ENCODE measurements at places on chromosomes 5 and 9.
A peak's percentile ranks its signal among the peaks of the same experiment; 100 is the strongest.

- peak; percentile 3 for DNase-seq
These were observed 159.5 kb upstream of the MAST4 start for GRCh38 chr5:66436721-66437120.

- no peak for DNase-seq
These were observed 26.7 kb upstream of the IZUMO3 start for GRCh38 chr9:24572406-24572805.

DNA sequence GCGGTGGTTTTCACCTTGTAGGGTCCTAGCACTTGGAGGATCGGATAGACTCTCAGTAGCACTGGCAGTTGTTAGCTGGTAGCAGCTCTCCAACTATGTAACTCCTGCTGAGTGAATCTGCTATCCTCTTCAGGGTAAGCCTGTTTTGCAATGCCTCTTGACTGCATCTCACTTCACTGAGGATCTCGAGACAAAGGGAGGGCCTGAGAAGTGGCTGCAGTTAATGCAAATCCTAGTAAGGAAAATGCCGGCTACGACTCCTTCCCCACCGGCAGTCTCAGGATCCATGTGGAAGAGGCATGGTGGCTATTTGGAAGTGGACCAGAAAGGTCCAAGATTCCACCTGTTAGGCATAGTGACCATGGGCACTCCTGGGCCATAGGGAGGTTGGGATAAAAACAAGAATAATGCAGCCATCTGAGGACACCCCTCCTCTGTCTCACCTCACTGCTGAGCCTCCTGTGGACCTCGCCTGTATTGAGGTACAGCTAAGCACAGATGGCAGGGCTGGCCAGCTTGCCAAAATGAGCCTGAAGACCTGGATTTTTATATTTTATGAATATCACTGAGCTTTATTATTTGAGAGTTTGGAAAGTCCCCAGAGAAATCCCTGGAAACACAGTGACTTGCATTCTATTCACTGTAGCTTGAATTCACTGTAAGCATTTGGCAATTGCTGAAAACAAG lies 146.0 kb downstream of the LIFR start:
- no peak for DNase-seq

DNA sequence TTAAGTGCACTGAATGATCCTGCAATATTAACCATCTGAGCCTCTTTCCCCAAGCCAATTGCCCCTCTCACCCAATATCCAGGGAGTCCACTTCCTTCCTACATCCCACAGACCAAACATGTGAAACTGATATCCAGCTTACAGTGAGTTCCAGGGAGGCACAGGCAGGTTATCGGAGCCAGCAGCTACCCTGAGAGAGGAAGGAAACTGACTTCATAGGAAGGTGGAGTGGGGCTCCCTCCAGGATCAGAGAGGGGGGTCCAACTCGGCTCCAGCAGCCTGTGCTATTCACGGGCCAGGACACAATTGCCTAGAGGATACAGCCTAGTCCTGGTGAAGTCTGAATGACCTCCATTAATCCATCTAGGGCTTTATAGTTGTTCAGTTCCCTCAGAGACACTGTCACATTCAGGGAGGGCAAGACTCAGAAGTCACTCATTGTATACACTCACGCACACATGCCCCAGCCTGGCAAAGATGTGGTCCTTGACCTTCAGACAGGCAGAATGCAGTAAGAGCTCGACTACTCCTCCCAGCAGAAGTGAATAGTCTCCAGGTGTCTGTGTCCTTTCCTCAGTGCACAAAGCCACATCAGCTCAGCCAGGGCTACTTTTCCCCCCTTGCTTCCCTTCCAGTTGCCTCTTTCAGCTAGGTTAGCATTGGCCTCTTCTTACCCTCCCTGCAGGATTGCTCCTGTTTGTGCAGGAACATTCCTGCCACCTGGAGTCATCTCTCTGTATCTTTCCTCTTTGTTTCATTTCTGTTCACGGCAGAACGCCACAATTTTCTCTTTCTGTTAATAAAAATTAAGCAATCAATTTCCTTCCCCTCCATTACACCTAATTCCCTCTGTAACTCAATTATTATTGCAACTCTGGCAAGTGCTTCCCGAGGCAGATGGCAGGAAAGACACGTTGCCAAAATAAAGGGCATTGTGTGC lies 501.7 kb downstream of the ARHGEF28 start:
- DNase-seq, result no peak

DNA sequence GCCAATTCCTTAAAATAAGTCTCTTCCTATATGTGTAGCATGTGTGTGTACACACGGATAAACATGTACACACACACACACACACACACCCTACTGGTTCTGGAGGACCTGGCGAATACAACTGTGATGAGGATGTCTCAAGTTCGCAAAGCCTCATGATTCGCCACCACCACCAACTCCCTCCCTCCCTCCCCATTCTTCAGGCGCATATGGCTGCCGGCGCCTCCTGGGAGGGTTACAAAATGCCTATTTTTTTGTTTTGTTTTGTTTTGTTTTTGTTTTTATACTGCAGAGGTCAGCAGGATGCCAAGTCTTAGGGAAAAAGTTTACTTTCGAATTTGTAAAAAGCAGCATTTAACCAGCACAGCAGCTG lies 88.0 kb downstream of the DAP start:
- no peak for DNase-seq

DNA sequence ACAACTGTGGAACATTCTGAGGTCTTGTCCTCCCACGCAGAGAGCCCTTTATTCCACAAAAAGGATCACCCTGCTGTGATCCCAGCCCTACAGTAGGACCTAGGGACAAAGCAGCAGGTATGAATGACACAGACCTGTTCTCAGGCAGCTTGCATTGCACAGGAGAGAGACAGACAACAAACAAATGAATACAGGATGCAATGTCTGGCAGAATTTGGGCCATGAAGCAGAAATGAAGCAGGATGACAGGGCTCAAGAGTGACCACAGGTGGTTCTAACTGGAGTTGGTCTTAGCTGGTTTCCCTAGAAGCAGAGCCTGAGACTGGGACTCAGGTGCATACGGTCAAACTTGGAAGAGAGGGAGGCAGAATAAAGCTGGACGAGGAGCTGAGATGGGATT lies 388.8 kb downstream of the CDK5RAP2 start:
- DNase-seq, result no peak

- no peak for DNase-seq
These were observed 15.2 kb downstream of the CTXN3 start for GRCh38 chr5:127664093-127664492.

GRCh38 chr5:122909470-122910100 lies 64.2 kb downstream of the SNX24 start:
- DNase-seq, result no peak

DNA sequence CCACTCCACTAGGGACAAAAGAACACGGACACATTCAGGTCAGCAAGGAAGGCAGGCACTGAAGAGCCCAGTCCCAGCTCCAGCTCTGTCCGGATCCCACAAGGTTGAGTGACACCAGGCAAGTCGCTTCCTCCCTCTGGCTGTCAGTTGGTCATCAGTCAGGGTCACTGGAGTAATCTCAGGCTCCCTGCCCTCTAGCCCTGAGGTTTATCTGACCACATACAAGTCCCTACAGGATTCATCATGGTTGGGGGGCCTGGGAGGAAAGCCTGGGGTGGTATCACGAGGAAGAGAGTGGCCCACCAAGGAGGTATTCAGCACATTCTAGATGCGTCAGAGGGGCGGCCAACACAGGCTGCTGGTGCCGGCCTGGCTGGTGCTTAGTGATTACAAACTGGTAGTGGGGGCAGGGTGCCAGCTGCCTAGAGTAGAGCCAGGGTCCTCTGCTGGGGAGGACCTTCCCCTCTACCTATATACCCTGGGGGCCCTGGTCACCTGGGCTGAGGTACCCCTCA lies 81.5 kb downstream of the SHB start:
- DNase-seq, result no peak

GRCh38 chr9:127411122-127411521 lies 13.1 kb upstream of the ZNF79 start:
- DNase-seq, result no peak

DNA sequence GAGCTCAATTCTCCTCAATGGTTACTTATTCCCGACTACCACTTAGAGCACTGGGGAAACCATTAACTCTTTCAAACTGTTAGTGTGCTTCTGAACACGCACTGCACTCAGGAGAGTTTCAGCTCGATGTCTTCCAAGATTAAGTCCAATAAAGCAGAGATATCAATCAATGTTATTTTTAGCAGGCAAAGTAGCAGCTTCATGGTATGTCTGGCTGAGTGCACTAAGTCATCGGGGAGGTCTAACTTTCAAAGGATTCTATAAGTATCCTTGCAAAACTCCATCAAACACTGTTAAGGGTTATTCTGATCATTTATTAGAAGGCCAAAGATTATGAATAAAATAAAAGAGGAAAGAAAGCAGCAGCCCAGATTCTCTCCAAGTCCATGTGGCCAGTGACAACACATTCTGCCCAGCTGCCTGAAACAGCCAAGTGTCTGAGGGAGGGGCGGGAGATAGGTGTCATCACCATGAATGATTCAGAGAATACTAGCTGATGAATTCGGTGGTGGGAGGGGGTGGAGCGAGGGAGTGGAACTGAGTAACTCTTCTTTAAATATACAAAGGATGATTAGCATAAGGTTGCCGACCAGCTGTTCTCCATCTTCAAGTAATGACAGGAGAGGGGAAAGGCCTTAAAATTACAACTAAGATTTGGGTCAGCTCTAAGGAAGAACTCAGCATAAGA lies 21.3 kb downstream of the NREP start:
- peak; percentile 62 for DNase-seq

GRCh38 chr9:121906074-121906870 lies 186.8 kb downstream of the TTLL11 start:
- DNase-seq, result no peak

DNA sequence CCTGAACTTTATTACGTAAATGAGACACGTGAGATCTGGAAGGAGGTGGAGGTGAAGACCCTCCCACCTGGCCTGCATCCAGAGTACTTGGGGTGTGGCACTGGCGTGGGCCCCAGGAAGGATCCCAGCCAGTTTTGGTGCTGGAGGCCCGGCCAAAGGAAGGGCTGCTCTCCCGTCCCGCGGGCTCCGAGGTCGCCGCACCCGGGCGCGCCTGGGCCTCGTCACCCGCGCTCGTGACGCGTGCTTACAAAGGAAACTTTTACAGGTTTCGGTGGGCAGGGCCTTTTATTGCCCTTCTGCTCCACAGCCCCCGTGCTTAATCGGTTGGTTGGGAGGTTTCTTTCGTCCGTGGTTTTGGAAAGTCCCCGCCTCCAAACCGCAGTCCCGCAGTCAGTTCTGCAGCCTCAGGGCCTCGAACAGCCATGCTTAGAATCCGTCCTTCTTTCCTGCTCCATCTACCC lies 29.2 kb downstream of the CDKN2A start:
- DNase-seq, result peak; percentile 74

DNA sequence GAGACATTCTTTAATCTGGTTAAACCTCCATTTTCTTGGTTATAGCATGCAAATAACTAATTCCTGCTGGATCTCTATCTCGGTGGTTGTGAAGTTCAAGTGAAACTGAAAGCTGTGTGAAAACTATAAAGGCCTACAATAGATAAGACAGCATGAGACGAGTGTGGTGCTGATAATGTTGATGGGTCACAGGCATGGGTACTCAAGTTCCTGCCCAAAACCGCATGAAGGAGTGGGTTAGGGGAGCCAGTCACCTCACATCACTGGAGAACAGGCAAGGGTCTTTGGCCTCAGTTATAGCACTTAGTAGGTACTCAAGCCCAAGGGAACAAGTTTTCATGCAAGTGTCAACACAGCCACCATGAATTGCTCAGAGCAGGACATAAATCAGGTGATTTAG lies 16.7 kb downstream of the HMHB1 start:
- DNase-seq, result peak; percentile 16

- peak; percentile 51 for DNase-seq
These were observed 37.3 kb downstream of the SEC61B start for GRCh38 chr9:99259231-99259918.

DNA sequence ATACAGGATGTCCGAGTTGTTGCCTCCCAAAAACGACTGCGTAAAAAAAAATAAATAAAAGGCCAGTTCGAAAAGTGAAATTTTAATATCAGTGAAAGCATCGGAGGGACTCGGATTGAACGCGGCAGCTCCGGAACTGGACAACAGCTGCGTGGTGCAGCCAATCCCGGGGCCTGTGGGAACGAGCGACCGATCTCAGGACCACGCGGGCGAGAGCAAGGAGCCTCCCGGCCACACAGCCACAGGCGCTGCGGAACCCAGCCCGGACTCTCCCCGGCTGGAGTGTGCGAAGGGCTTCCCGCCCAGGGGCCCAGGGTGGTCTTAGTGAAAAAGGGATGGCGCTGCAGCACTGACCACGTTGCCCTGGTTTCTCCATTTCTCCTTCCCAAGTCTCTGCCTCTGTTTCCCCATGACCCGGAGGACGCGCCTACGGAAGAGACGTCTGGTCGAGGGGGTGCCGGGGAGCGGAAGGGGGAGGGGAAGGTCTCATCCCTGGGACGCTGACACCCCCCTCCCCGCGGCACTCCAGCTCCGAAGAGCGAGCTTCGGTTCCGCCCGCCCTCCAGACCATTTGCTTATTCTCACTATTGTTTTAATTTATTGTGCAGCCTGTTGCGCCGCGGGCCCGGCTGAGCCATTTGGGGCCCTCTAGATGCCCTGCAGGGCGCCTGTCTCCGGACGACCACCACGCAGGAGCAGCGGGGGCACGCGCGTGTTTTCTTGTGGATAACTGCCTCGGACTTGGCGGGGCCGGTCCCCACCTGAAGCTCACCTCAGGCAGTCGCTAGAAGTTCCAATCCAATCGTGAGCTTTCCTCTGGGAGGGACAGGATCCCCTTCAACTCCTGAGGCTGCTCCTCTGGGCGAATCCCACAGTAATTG lies 303.0 kb downstream of the PARP8 start:
- DNase-seq, result no peak

DNA sequence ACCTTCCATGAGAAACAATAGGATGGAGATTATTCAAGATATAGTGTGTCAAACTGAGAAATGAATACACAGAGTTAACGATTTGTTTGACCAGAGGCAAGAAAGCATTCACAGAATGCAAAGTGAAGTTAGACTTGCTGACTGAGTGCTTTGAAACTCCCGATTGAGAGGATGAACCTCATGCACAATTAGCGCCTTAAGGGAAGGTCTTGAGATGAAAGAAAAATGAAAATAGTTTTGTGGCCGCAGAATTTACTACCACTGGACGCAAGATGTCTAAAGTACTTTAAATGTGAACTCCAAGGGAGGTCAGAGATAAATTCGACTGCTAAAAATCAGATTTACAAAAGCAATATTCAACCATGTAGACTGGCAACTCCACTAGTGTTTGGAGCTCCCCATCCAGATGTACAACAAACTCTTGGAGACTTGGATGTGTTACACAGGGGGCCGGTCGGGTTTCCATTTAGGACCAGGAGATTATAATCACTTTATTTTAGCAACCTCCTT lies 707 bp upstream of the RIMOC1 start:
- DNase-seq, result no peak

DNA sequence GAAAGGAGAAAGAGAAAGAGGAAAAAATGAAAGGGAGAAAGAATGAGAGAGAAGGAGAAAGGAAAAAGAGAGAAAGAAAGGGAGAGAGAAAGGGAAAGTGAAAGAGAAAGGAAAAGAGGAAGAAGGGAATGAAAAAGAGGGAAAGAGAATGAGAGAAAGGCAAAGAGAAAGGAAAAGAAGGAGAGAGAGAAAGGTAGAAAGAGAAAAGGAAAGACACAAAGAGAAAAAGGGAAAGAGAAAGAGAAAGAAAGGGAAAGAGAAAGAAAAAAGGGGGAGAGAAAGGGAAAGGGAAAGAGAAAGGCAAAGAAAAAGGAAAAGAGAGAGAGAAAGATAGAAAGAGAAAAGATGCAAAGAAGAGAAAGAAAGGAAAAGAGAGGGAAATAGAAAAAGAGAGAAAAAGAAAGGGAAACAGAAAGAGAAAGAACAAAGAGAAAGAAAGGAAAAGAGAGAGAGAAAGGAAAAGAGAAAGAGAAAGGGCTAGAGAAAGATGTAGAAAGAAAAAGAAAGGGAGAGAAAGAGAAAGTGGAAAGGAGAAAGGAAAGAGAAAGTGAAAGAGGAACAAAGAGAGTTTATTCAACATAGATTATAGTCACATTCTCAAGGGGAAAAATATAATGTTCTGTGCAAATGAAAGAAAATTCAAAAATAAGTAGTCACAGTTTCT lies 165.2 kb downstream of the TMEM38B start:
- DNase-seq, result no peak
